ENCODE measurements at places on chromosomes 12 and 14.

DNA sequence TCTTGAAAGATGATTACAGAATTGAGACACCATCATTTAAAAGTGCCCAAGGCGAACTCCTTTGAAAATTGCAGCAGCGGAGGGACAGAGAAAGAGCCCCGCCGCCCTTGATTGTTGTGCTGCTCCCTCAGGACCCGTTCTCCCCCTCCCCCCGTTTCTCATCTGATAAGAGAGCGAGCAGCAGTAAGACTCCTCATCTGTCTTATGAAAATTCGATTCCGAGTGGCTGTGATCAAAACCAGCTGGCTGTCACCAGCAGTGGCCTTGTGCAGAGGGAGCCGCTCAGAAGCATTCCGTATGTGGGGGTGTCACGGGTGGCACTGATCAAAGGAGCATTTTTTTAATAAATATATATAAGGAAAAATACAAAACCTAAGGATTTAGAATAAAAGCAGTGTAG lies 78.0 kb upstream of the GPATCH2L start:
- DNase-seq, result no peak

DNA sequence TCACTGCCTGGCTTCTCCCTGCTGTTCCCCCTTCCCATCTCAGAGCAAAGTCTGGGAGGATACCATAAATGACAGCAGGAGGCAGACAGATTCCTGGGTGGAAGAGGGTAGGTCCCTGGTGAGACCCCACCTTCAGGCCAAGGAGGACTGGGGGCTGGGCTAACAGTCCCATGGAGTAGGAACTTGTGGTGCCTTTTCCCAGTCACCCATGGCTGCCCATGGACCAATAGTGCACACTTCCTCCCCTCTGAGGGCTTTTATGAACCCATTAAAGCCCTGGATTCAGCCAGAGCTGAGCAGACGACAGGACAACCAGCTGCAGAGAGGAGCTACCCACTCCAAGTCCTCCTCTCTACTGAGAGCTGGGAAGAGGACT lies 36.6 kb upstream of the OR5AU1 start:
- DNase-seq, result no peak

- no peak for DNase-seq
Observed at GRCh38 chr12:93205361-93205760, 172.4 kb upstream of the NUDT4 start.

GRCh38 chr14:26078561-26078960 lies 519.3 kb downstream of the NOVA1 start:
- no peak for DNase-seq

DNA sequence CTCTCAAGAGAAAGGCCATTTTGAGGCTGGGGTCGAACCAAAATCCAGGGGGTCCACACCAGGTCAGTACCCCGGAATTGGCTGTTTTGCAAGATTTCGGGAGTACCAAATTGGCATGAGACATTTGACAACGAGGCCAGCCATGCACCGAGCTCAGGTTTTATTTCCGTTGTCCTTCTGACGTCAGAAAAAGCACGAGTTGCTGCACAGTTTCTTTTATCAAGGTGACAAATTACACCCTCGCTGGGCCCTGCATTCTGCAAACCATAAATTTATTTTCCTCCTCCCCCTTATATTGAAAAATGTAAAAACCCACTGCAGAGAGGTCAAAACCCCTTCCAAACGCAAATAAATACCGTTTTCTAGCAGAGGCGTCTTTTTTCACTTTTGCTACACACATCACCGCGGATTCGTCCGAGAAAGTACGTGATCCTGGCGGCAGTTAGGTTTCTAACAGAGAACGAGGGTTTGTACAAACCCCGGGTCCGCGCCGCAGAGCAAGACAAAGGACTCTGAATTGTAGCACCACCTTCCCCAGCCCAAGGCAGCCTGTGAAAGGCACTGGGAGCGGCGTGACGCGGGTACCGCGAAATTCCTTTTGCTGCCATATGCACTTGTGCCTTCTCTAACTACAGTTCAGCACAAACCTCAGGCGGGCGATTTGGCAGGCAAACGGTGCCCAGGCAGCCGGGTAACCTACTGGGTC lies 1.8 kb downstream of the SLC38A1 start:
- DNase-seq, result peak; percentile 35

- no peak for DNase-seq
Observed at GRCh38 chr12:24198070-24198469, 248.6 kb upstream of the SOX5 start.

DNA sequence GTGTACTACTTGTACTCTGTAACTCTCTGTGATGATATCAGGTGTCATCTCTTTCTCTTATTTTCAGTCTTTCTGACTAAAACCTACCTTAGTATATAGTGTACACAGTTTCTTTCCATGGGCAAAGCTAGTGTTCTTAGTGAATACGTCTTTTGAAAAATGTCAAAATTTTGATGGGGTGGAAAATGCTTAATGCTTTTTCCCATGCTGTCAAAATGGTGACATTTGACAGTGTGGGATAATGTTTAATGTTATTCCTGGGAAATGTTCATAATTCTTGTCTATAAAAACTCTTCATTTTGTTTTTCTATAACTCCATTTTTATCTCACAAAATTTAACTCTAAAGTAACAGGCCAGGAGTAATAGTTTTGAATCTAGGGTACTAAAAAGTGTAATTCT lies 742.7 kb upstream of the FOXG1 start:
- no peak for DNase-seq

DNA sequence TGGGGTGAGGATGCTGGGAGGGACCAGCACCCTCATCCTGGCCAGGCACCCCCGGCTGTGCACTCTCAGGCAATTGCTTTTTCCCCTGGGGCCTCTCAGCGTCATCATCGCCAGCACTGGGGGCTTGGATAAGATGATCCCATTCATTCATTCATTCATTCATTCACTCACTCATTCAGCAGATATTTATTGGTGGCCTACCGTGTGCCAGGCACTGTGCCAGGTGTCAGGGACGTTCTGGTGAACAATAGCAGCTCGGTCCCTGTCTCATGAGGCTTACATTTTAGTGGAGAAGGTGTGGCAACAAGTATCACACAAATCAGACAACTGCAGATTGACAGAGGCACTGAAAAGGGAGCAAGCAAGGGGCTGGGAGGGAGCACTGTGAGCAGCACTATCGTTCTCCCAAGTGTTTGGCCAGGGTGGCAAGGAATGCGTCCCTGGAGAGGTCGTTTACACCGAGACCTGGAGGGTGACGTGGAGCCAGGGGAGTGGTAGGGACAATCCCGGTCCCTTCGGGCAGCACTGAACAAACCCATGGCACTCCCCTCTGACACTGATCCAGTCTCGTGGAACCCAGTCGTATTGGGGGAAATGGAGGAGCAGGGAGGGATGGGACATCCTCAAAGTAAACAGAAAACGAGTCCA lies 124.1 kb downstream of the PAPOLA start:
- no peak for DNase-seq

DNA sequence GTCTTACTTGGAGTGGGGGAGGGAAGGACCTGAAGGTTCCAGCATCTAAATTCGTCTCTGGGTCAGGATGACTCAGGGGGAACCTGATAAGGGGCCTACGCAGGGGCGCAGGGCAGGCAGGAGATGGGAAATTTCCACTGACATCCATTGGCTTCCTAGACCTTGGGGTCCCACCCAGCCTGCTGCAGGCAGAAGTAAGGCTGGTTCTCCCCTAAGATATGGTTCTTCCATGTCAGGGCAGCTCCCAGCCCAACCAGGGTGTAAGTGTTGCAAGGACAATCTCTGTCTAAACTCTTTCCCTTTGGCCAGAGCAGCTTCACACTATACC lies 2.1 kb upstream of the NDRG2 start:
- DNase-seq, result no peak

DNA sequence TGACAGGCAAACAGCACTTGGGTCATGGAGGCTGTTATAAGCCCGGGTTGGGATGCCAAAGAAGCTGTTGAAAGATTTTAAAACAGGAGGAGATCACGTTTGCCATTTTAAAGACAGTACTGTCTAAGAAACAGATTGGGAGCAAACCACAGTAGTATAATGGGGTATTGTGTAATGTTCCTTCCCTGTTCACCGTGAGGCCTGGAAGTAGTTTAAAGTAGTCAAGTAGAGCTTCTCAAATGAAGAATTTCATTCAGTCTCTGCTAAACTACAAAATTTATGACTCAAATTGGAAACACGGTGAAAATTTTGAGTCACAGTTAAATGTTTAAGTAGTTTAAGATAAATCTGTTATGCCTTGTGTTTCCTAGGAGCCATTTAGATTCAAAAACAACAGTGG lies 35.8 kb downstream of the ATP2A2 start:
- no peak for DNase-seq

- DNase-seq, result no peak
Observed at GRCh38 chr14:62301911-62302310, 539.7 kb downstream of the SNAPC1 start.

DNA sequence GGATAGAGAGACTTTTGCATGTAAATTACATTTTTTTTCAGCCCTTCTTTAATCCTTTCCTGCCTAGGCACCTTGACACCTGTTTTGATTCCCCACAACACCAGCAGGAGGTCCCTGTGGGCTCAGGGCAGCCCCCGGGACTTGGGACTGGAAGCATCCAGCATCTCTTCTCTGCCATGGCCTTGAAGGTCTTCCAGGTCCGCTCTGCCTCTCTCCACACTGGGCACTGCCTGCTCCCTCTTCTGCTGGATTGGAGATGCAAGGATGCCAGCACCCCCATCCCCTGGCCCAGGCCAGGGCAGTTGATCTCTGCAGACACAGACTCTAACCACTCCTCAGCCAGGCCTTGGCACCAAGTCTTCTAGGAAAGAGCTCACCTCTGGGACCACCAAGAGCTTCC lies 134.5 kb upstream of the C14orf180 start:
- no peak for DNase-seq

DNA sequence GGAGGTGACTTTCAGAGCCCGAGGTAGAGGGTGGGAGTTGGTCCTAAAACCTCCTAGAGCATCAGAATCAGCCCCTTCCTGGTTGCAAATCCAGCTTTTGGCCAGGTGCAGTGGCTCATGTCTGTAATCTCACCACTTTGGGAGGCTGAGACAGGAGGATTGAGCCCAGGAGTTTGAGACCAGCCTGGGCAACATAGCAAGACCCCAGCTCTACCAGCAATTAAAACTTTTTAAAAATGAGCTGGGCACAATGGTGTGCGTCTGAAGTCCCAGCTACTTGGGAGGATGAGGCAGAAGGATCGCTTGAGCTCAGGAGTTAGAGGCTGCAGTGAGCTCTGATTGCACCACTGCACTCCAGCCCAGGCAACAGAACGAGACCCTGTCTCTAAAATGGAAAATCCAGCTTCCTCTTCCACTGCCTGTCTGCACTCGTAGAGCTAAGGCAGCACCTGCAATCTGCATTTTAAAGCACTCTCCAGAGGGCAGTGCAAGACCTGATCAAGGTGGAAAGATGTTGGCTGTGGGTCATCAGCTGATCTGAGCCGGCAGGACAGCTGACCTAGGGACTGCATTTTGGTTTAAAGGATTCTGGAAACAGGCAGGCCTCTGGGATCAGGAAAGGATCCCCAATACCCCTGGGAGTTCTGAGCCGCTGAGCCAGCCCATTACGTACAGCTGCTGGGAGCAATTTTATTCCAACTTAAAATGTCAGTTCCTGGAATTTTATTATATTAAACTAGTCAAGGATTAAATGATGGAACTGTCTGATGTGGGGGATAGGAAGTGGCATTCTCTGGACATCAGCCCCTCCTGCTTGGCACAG lies 1.8 kb upstream of the TESC start:
- DNase-seq, result no peak

GRCh38 chr12:68478516-68479260 lies 132.0 kb upstream of the RAP1B start:
- DNase-seq, result no peak

- DNase-seq, result no peak
Observed at GRCh38 chr14:100406505-100407131, 83.5 kb downstream of the SLC25A47 start.

Data from activated CD8-positive, alpha-beta memory T cell treated with anti-CD3 and anti-CD28 coated beads for 1 hour (primary cell).